ENCODE measurements at places on chromosomes 12 and 14.

- DNase-seq, result no peak
Measured at GRCh38 chr14:39897657-39898056, 465.4 kb upstream of the FBXO33 start.

GRCh38 chr14:72643317-72643801 lies 250.5 kb downstream of the DPF3 start:
- no peak for DNase-seq

GRCh38 chr14:73261520-73262426 lies 24.5 kb downstream of the PAPLN start:
- DNase-seq, result peak; percentile 15

GRCh38 chr12:114676142-114676741 lies 7.7 kb downstream of the TBX3 start:
- DNase-seq, result no peak

- DNase-seq, result no peak
Measured at GRCh38 chr14:79749065-79749464, 462.2 kb downstream of the DIO2 start.

DNA sequence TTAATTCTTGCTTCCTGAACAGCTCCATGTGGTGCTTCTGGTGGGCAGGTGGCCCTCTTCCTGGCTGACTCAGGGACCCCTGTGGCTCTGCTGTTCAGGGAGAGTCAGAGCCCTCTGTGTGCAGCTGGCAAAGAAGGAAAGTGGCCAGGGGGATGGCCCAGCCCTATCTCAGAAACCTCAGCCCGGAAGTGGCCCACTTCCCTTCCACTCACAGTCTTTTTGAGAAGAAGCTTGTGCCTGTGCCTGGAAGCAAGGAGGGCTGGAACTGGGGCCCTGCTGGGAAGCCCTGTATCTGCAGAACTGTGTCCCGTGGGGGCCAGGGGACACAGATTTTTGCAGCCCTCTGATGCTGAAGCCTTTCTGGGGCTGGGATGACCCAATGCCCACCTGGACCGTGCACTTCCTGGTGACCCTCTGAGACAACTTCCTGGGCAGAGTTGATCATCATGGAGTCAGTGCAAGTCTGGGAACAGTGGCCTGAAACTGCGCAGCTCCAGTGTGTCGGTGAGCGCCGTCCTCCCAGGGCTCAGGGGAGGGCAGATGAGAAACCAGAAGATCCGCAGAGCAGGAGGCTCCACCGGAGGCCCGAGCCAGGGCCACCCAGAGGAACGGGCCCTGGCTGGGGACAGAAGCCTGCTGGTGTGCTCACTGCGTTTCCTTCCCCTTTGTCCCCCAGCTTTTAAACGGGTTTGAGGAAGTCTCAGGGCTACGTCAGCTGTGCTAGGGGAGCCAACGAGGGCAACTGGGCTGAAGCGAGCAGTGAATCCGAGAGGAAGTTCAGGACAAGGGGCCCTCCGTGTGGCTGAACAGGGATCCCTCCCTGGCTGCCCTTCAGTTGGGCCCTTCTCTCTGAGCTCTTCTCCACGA lies 217.4 kb upstream of the RTL1 start:
- peak; percentile 68 for DNase-seq

GRCh38 chr12:69026336-69026735 lies 93.4 kb upstream of the CPM start:
- no peak for DNase-seq

GRCh38 chr12:104520242-104520900 lies 63.6 kb downstream of the CHST11 start:
- DNase-seq, result no peak

DNA sequence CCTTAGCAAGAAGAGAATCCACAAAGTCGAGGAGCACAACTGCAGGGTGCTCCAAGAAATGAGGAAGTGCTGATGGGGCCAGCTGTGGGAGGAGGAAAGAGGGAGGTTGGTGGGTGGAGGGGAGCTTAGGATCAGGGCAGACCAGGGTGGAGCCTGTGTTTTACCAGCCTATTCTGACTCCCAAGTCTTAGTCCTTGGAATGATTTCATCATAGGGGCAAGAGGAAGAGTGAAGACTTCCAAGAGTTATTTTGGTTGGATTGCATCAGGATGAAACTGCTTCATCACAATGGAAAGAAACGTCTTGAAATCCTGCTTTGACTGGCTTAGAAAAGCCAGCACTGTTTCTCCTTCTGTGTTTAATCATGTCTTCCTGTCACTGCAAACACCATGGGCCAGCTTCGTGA lies 194.0 kb downstream of the DPF3 start:
- DNase-seq, result no peak

DNA sequence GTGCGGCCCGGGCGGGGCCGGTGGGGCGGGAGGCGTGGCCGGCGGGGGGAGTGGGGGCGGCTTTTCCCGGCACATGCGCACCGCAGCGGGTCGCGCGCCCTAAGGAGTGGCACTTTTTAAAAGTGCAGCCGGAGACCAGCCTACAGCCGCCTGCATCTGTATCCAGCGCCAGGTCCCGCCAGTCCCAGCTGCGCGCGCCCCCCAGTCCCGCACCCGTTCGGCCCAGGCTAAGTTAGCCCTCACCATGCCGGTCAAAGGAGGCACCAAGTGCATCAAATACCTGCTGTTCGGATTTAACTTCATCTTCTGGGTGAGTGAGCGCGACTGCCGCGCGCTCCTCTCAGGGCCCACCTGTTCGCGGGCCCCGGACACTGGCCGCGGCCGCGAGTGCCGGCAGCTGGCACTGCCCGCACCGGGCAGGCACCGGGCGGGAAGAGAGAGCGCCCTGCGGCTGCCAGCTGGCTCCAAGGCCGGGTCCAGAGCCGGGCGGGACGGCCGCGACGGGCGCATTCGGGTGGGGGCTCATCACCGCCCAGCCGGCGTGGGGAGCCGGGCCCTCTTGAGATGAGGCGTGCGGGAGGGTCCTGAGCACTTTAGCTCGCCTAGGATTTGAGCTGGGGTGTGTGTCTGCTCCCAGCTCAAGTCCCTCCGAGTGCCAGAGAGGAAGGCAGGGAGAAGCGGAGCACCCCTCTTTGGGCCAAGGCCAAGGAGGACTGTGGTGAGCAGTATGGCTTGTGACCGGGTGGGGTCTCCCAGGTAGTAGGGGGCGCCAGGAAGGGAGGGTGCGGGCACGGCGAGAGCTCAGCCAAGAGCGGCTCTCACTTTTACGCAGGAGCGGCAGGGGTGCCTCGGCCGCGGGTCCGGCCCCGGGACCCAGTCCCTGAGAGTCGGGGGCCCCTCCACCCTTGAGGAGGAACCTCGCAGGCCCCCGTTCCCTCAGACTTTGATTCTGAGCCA lies at the start of gene CD9:
Gene CD9 (plus strand): TSS at position 145 of the 957 bp plus-strand sequence. CDS start 100 bp downstream, at position 245.
- DNase-seq, result no peak

GRCh38 chr14:22658946-22659345 lies 14.8 kb upstream of the OR6J1 start:
- DNase-seq, result no peak

DNA sequence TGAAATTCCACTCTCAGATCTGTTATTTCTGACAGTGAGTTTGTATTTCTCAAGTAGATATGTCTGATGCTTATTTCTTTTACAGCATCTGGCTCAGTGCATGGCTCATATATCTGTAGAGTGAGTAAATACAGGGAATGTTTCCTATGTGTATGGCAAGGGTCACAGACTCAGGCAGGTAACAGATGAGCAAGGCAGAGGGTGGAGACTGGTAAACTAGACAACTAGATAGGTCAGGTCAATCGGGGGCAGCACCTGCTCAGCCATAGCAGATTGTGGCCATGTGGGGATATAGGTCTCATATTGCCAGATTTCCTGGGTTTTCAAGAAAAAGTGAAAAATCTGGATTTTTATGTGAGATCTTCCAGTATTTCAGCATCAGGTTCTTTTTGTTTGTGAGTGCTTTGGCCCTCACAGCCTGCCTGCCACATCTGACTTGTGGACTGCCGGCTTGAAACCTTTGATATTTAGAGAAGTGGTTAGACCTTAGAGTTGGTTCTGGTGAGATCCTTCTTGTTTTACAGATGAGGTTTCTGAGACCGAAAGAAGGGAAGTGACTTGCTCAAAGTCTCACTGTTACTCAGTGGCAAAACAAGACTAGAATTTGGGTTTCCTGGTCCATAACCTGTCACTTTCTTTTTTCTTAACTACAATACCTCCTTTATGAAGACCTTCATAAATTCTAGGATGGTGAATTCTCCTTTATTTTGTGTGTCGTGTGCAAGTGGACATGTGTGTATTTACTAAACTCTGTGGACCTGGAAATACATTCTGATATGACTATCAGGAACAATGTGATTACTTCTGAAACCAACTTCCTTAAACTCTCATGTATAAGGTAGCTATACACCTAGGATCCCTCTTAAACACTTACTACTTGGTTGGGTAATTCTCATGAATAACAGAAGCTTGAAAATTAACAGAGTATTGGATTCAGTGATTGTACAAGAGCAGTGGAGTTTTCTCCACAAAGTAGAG lies 34.4 kb downstream of the PROX2 start:
- no peak for DNase-seq

GRCh38 chr14:56044196-56044595 lies 74.0 kb upstream of the PELI2 start:
- DNase-seq, result no peak

GRCh38 chr14:38611928-38612327 lies 356.0 kb upstream of the CLEC14A start:
- DNase-seq, result no peak

DNA sequence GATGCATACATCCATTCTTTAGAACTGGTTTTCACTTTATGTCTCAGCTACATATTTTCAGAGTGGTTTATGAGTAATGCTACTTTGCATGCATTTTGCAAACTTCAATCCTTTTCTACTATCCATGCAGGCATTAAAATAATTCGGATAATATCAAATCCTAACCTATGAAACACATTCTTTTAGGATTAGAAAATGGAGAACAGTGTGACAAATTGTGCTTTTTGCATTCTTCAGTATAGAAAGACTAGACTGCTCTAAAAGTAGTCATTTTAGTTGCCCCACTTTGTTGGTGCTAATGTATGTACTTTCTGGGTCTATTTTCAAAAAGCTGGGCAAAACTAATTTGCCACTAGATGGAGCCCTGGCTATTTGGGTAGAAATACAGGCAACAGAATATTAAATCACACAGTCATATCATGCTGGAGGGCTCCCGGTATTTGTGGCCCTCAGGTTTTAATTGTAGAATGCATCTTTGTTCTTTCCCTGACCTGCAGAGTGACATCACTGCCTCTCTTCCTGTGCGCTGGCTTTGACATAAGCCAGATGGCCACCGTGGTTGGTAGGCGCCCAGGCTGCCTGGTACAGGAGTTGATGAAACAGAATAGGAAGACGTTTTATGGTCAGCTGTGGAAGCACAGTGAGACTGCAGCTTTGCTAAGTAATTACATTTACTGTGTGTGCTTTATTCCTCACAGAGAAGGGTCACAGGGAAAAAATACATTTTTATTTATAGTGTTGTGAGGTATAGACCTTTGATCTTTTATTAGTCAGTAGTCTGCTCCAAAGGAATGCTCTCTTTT lies 28.1 kb downstream of the MSRB3 start:
- peak; percentile 22 for DNase-seq

DNA sequence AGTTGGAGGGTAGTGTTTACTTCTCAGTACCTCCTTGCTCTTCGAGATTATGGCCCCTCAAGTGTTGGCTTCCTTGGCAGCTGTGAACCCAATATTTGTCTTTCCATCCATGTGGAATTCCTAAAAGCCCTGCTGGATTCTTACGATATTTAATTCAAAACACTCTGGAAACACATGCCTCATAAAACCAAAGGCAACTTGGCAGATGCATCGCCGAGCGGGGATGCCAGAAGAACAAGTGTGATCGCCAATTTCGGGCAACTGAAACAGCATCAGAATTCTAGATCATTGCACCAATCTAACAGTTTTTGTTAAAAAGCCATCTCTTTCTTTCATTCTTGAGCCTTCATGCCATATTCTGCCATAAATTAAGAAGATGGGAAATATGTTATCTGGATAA lies 934.4 kb downstream of the AACS start:
- DNase-seq, result no peak

GRCh38 chr14:62631176-62631575 lies 414.1 kb downstream of the KCNH5 start:
- no peak for DNase-seq

GRCh38 chr14:105177082-105177481 lies 4.0 kb downstream of the NUDT14 start:
- no peak for DNase-seq

- no peak for DNase-seq
Measured at GRCh38 chr14:46989566-46989965, 338.0 kb upstream of the RPL10L start.

- DNase-seq, result no peak
Measured at GRCh38 chr14:92756446-92756845, 8.0 kb upstream of the LGMN start.
